ENCODE measurements at places on chromosomes 1 and 21.

GRCh38 chr1:228490120-228491078 lies 3.2 kb downstream of the RNF187 start:
- DNase-seq: peak; percentile 27

DNA sequence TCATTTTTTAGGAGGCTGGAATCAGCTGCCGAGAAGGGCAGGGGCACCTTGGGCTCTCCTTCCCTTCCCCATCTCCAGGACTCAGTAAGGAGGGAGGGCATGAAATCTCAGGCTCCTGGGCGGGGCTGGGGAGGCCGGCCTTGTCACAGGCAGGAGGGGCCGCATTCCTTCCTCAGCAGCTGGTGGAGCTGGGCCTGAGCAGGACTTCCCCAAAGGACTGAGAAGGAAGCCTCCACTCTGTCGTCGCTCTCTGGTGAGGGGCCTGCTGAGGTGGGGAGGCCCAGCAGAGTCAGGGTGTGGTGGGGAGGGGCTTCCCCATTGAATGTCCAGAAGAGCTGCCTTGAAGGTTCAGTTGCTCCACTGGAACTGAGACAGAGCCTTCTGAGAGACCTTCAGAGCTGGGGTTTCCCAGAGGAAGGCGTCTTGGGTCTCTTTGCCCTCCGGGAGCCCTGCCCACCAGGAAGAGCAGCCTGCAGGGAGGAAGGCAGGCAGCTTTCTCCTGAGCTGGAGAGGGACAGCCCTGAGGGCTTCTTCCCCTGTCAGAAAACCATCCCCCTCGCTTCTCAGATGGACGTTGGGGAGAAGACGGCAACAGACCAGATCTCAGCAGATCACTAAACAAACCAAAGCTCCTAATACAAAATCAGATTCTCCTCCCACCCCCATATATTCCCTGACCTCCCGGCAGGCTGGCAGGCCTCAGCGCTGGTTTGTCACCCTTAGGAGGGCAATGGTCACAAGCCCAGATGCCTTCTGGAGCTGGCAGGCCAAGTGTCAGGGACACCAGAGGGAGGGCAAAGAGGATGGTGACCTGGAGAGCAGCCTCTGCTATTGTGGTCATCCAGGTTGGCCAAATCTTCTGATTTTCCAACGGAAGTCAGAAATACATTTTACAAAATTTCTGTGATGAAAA lies 10.7 kb downstream of the KCNA10 start:
- DNase-seq: no peak

GRCh38 chr1:201022820-201023516 lies 546 bp downstream of the KIF21B start:
- peak; percentile 51 for DNase-seq

- DNase-seq: no peak
Measured at GRCh38 chr1:171446386-171446785, 38.9 kb upstream of the PRRC2C start.

DNA sequence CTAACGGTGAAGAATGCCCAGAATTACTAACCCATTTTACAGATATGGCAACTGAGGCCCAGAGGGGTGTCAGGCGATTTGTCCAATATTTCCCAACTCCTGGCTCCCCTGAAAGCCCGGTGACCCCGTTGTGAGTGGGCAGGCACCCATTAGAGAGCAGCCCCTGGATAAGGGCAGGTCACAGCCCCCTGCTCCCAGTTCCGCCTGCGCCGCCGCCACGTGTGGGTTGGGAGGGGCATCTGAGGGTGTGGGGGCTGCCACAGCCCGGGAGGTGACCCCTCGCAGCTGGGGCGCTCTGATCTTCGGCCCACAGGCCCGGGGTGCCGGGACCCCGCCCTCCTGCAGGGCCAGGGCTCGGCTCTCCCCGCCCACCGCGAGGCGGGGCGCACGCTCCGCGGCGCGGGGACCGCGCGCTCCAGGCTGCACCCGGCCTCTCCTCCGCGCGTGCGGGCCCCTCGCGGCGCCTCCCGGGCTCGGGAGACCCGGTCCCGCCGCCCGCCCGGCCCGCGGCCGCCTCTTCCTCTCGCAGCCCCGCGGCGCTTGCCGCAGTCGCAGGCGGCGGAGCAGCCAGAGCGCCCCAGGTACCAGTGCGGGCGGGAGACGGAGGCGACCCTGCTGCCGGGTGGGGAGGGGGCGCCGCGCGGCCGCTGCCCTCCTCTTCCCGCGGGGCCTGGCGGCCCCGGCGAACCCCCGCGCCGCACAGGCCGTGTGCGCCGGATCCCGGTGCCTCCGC lies at the start of gene HTR6:
Gene HTR6 (plus strand): TSS at position 423 of the 733 bp plus-strand sequence. CDS start 879 bp downstream, outside the sequence.
- no peak for DNase-seq

GRCh38 chr1:48701445-48701844 lies 75.2 kb downstream of the BEND5 start:
- no peak for DNase-seq

DNA sequence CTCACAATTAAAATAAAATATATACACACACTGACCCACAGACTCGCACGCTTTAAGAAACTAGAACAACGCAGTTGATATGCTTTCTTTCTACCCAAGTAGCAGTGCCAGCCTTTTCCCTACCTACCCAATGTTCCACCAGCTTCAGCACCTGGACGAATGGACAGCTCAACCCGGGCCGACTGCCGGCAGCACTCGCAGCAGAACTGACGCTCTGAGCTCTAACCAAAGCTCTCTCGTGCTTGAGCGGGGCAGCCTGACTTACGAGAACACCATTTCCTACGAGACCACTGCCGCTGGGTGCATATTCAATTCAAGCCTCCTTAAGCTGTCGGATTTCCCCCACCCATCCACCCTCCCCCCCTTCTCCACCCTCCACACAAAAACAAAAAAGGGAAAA lies 127.4 kb upstream of the DPYD start:
- DNase-seq: peak; percentile 67
